ENCODE measurements at places on chromosomes 6 and 20. TPM values are rescaled to one million over a fixed set of nuclear protein-coding genes. Genes with fewer than 3 reads are reported as not detected.

DNA sequence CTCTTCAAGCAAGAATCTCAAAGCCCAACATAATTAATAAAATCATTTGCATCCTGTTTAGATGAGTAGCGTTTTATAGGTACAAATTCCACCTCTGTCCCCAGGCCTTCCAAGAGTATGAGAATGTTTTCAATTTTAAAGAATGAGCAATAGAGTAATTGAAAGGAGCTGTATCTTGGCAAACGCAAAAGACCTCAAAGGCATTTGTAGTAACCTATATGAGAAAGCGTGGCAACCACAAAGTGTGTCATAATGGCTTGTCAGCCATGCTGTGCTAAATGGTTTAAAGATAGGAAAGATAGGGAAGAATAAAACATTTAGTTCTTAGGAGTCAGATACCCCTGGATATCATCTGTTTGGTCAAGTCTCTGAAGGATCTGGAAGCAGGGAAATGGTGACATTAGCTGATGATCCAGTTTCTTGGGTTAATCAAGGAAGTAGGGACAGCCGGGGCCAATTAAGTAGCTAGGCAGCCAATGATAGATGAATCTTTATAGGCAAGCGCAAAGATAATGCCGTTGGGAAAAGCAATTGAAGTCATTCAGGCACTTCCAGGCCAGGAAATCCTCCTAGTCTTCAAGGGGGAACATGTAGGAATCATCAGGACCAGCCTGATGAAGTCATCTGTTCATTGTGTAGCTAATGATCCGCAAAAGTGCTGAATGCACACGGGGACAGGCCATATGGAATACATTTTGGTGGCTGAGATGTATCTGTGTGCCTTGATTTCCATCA is 71.5 kb upstream of the ISM1 start:
- no peak for DNase-seq

ELOVL2 gene
- polyA plus RNA-seq: 1.6 TPM

DNA sequence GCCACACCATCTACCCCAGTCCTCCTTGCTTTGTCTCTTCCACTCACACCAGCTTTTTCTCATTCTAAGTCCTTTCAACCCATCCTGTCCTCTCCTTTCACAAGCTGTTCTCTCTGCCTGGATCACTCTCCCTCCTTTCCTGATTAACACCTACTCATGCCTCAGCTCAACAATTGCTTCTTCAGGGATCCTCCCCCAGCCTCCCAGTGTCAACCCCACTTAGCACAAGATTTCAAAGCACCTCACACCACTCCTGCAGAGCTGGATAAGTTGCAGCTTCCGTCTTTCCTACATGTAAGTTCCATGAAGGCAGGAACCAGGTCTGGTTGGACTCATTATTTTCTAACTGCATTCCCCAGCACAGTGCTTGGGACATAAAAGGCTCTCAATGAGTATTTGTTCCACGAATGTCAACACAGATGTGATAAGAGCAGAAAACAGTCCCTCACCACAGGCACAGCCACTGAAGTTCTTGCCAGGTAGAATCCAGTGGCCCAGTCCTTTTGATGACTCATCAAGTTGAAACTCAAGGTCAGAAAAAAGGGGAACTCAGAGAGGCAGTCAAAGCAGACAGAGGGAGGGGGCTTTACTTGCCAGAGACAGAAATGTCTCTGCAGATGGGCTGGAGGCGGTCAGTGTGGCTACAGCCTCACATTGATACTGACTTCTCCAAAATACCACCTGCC is 193.4 kb upstream of the PRDM1 start:
- no peak for DNase-seq

TINAG gene
- polyA plus RNA-seq: 0.19 TPM

PDE7B gene
- 4.4 TPM for polyA plus RNA-seq

DEF6 gene
- 0.86 TPM for polyA plus RNA-seq

GRCh38 chr6:36757206-36757605 is 59.6 kb downstream of the RAB44 start:
- no peak for DNase-seq

GRCh38 chr20:44248410-44248759 is 1.3 kb downstream of the GDAP1L1 start:
- DNase-seq: no peak

DNA sequence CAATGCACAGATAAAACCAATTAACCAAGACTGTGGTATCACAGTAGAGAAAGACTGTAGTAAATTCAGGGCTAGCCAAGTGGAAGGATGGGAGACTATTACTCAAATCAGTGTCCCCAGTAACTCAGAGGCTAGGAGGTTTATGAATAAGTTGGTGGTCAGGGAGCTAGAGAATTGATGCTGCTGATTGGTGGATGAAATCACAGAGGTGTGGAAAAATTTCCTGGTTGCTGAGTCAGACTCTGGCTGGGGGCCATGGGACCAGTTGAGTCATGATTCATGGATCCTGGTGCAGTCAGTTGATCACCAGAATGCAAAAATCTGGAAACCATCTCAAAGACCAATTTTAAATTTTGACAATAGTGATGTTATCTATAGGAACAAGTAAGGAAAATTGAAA is 555.9 kb downstream of the C6orf118 start:
- DNase-seq: no peak

MEP1A gene
- polyA plus RNA-seq: not detected

RAD21L1 gene
- not detected for polyA plus RNA-seq

DNA sequence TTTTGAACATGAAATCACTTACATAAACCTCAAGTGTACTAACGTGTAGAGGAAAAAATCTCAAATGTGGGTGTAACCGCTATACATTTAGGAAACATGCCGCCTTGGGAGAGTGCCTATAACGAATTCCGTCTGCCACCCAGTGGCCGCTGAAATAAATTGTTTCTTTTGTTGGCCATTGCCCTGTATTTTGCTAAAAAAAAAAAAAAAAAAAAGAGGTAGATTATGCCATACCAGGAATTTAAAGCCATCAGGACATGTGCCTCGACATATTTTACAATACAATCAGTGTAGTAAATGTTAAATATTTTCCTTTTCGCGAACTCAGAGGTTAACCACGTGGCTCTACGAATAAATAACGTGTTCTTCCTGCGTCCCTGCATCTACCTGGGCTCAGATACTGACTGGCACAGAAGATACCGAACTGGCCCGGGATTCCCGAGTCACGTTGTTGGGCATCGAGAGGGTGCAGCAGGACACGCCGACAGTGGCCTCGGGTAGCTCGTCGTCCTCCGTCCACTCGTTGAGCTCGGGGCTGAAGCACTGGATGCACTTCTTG is 14.3 kb downstream of the KLHL31 start:
- DNase-seq: peak; percentile 51

DNA sequence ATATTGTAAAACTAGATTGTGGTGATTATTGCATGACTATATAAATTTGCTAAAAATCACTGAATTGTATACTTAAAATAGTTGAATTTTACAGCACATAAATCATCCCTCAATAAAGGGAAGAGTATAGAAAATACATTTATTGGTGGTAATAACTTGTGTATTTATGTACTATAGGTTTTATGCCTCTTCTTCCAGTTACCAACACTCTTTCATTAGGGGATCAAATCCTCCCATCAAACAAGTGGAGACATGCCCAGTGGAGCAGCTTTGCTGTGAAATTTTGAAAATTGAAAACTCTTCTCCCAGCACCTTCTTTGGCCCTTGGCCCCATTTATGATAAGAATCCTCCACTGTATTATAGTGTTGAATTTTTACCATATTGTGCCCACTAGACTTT is 10.1 kb upstream of the SSR1 start:
- DNase-seq: no peak

GRCh38 chr20:44196271-44196670 is 9.3 kb upstream of the JPH2 start:
- DNase-seq: no peak

SALL4 gene
- not detected for polyA plus RNA-seq

GRCh38 chr6:165987483-165988301 is 180.0 kb downstream of the TBXT start:
- peak; percentile 88 for DNase-seq

SYCP2L gene
- 0.50 TPM for polyA plus RNA-seq

RIPK1 gene
- polyA plus RNA-seq: 5.5 TPM

MICA gene
- 8.5 TPM for polyA plus RNA-seq

- no peak for DNase-seq
Observed at GRCh38 chr20:46739431-46740213, 30.2 kb downstream of the SLC2A10 start.

GRCh38 chr6:157292202-157292601 is 31.1 kb downstream of the TMEM242 start:
- no peak for DNase-seq

DNA sequence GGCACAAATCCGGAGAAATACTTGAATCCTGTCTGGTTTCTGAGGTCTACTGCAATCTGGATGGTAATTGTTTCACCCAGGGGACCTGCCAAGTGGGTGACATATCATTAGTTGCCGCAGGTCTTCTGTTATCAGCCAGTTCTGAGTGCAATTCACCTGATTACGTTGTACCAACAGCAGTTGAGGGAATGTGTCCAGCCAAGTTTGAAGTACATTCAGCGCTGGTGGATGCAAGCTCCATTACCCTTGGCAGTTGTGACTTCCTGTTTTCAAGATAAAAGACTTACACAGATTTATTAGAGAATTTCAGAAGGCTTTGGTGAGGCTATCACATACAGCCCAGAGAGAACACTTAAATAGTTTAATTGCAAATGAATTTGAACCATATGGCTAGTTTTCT is 42.8 kb downstream of the FNDC1 start:
- no peak for DNase-seq

NR2E1 gene
- not detected for polyA plus RNA-seq

FAM217A gene
- polyA plus RNA-seq: not detected

DNA sequence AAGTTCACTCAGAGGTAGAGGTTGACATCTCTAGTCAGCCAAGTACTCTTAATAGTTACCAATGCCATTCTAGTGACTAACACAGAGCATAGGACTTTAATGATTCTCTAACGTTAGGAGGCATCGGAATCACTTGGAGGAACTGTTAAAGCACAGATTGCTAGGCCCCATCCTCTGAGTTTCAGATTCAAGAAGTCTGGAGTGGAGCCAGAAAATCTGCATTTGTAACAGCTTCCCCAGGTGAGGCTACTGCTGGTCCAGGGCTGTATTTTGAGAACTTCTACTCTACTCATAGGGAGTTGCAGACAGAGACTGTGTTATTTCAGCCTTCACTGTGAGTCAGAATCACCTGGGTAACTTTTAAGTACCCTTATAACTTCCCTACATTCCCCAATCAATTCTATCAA is 5.7 kb downstream of the LMBRD1 start:
- DNase-seq: no peak

DNA sequence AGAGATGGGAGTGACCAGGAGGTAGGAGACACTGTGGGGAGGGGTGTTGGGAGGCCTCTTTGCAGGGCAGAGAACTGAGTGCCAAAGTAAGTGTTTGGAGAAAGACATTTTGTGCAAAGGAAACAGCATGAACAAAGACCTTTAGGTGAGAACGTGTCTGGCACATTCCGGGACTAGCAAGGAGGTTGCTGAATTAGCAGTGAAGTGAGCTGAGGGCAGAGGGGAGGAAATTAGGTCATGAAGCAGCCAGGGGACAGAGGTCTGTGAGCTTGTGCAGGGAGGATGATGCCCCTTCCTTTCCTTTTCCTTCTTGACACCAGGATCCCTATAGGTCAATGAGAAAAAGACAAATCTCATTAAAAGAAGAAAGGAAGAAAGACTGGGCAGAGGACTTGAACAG is 21.4 kb upstream of the AHCY start:
- no peak for DNase-seq

- DNase-seq: no peak
Observed at GRCh38 chr20:48861444-48861843, 33.6 kb upstream of the PREX1 start.

PEDS1 gene
- polyA plus RNA-seq: 35.3 TPM

- no peak for DNase-seq
Observed at GRCh38 chr20:18003897-18004296, 35.1 kb downstream of the MGME1 start.

DNA sequence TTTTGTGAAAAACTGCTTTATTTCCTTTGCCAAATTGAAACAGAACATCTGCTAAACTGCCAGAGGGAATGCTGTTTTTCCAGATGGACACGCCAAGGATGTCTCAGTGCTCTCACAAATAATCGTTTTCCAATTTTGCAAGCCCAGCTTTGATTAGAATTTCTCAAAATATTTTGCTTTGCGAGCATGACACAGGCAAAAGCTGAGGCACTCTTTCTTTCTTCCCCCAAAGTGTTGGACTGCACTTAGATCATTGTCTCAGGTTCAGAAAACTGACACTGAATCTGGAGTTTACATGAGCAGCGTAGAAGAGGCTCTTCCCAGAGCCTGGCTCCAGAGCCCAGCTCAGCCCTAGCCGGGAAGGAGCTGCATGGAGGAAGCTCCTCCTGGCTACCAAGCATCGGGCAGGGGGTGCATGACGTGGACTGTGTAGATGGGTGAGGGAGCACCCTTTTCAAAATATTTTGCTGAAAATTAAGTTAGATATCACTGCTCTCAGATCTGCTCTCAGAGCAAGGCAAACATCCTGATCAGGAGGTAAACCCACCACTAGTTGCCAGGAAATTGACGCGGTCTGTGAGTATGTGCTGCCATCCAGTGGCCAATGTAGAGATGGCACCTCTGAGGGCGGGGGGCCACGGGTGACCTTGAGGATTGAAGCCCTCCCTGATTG is 107.5 kb downstream of the SLC22A3 start:
- peak; percentile 43 for DNase-seq

GRCh38 chr6:161481786-161482516 is 208.1 kb upstream of the AGPAT4 start:
- no peak for DNase-seq

GRCh38 chr6:32152769-32153563 is 975 bp upstream of the PPT2 start:
- DNase-seq: no peak

- no peak for DNase-seq
Observed at GRCh38 chr20:58746620-58747019, 54.0 kb downstream of the NPEPL1 start.

KIAA1755 gene
- 2.1 TPM for polyA plus RNA-seq

CDH26 gene
- 1.3 TPM for polyA plus RNA-seq

DNA sequence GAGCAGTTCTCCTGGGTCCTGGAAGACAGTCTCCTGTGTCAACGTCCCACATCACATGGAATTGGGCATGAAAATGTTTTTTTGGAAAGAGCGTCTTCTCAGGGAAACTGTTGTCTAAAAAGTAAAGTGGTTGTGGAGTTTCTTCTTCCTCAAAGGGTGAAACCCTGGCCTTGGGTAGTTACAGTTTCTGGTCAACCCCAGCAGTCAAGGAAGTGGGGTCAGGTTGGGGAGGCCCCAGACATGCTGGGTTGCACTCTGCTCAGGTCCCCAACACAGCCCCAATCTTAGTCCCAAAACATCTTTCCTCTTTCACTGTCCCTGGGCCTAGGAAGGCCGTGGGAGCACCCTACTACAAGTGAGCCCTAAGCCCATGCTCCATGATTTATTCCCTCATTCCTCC is 996 bp upstream of the NFKBIE start:
- DNase-seq: no peak

ESR1 gene
- polyA plus RNA-seq: 0.15 TPM

DNA sequence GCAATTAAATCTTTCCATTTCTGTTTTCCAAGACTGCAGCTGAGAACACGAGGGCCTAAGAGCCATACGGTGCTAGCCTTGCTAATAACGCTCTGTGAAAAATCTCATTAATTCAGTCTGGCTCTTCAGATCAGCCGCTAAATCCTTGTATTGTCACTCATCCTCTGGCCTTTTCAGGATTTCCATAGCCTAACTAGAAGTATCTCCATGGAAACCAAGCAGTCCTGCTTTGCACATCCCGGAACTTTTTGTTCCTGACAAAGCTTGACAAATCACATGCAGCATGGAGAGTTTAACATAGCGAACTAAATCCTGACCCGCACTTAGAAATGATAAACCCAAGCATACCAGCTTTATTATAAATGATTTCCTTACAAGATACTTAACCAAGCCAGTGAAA is 383.7 kb downstream of the CD83 start:
- DNase-seq: no peak

DDAH2 gene
- 62.1 TPM for polyA plus RNA-seq
